ENCODE measurements at places on chromosomes 1 and 21. TPM values are rescaled to one million over a fixed set of nuclear protein-coding genes. Genes with fewer than 3 reads are reported as not detected.

CITED4 gene
- total RNA-seq: 72.3 TPM

DNA sequence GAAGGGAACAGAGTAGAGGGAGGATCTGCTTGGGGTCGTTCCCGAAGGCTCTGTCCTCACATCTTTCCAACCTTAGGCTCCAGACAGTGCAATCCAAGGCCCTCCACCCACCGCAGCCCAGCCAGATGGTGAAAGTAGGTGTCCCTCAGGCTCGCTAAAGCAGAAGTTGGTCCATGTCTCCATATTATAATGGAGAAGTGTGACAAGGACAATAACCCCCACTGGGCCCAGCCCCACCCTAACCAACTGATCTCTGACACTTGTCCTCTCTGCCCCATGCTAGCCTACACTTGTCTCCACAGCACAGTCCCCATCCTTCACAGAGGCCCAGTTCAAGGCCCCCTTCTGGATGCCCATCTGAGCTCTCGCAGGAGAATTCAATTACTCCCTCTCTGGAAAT lies 48.7 kb downstream of the DMAP1 start:
- no peak for DNase-seq

- peak; percentile 63 for DNase-seq
Observed at GRCh38 chr21:45140346-45140940, 66.1 kb downstream of the ADARB1 start.

DNA sequence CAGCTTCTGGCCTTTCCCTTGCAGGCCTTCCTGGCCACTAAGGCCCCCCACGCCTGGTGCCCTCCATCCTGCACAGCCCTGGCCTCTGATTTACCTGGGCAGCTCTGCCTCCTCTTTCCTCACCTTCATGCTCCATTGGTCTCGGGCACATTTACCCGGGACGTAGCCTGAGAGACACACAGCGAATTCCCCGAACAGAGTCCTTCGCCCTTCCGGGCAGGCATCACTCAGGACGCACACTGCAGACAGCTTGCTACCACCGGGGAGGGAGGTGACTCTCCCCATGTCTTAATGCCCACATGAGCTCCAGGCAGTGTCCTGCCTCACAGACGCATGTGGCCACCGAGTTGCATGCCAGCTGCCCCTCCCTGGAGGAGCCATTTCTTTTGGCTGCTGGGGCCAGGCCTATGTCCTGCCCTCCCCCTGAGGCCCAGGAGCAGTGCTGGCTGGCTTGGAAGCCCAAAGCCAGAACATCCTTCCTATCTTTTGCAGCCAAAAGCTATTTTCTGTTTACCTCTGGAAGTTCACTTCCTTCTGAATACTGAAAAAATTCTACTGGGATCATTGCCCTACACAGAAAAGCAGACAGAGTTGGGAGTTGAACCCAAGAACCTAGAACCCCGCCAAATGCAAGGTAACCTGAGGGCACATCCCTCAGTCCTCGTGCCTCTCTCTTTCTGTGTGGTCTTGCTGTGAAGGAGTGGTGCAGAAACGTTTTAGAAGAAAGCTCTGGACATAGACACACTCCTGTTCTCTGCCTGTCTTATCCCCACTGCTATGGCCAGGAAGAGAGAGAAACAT lies 209.5 kb downstream of the TOMM20 start:
- DNase-seq: no peak

DNA sequence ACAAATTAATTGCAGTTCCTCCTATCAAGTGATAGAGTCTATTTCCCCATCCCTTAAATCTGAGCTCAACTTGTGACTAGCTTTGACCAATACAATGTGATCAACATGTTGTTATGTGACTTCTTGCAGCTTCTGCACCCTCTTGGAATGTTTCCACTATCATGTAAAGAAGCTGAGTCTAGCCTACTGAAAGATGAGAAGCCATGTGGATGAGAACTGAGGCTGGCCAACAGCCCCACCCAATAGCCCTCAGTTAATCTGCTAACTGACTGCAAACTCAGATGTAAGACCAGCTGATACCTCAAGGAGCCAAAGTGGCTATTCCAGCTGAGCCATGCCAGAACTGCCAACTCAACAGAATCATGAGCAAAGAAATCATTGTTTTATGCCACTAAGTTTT lies 44.0 kb downstream of the LYST start:
- DNase-seq: no peak

DNA sequence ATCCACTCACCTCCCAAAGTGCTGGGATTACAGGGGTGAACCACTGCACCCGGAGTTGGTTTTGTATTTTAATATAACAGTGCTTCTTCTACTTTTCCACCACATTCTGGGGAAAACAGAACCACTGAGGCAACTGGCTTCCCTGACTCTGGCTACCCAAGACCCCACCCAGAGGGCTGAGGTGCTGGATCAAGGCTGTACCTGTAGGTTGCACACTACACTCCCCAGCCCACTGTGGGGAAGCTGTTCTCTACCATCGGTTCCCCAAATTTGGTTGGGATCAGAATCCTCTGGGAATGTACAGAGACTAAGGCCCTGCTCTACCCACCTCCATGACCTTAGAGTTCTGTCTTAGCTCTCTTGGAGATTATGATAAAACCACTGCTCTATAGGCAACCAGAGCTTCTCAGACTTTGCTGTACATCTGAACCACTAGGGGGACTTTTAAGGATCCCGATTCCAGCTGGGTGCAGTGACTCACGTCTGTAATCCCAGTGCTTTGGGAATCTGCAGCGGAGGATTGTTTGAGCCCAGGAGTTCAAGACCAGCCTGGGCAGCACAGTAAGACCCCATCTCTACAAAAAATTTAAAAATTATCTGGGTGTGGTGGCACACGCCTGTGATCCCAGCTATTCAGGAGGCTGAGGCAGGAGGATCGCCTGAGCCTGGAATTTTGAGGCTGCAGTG lies 51.6 kb downstream of the GNG4 start:
- no peak for DNase-seq

GRCh38 chr1:231750818-231751362 lies 124.3 kb downstream of the DISC1 start:
- no peak for DNase-seq

DNA sequence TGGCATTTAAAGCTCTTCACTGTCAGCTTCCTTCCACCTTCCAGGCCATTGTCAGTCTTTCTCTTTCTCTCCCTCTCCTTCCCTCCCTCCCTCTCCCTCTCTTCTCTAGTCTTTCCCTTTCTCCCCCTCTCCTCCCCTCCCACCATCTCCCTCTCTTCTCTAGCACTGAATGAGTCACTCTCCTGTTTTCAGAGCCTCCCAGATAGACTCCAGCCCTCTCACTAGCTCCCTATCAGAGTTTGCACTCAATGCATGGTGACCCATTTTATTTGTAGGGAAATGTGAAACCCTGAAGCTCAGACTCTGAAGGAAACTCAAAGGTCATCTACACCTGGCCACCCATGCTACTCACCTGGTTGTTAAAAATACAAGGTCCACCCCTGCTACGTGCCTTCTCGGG lies 4.4 kb upstream of the MATN1 start:
- no peak for DNase-seq

LDLRAD1 gene
- 0.55 TPM for total RNA-seq

- no peak for DNase-seq
Observed at GRCh38 chr1:147771226-147772125, 11.1 kb upstream of the GJA5 start.

SPEN gene
- total RNA-seq: 31.9 TPM

- DNase-seq: peak; percentile 58
Observed at GRCh38 chr1:224851210-224851847, 78.1 kb upstream of the DNAH14 start.

GRCh38 chr1:110337704-110338308 lies 1.4 kb upstream of the RBM15 start:
- peak; percentile 33 for DNase-seq

DNA sequence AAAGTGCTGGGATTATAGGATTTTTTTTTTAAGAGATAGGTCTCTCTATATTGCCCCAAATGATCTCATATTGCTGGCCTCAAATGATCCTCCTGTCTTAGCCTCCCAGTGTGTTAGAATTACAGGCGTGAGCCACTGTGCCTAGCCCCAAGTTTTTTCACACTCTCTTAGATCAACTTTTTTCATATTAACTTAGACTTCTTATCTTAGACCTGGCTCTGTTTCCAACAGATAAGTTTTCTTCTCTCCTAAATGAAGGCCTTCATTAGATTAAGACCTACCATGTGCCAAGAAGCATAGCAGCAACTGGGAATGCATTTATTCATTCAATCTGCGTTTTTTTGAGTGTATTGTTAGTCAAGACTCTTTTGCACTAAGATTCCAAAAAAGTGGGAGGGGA lies 20.2 kb upstream of the HTR1D start:
- no peak for DNase-seq

DNA sequence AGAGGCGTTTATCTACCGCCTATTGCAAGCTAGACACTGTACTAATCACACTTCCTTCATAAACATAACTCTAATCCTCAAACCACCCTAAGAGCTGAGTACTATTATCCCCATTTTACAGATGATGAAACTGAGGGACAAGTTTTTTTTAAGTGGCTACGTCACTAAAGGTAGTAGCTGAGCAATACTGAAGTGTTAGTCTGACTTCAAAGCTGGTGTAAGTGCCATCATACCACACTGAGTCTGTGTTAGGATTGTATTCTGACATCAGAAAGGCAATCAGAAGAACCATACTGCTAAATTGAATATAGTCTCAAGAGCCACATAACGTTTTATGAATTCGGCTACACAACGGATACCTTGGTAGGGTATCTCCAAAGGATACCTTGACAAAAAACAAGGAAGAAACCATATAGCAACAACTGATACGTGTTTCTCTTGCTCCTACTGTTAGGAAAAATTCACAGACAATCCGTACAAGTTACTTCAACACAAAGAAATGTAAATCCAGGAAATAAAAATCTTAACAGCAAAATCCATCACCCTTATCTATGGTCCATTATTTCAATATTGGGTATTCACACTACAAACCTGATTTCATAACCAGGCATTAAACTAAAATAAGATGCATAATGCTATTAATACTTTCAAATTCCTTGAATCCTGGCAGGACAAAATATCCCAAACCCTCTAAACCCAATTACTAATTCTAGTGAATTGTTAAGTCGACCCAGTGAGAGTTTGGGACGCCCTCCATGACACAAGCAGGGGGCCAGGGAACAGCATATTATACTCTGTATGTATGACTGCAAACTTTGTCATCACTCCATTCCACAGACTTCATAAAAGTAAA lies 1.6 kb downstream of the TP53BP2 start:
- DNase-seq: no peak

DNA sequence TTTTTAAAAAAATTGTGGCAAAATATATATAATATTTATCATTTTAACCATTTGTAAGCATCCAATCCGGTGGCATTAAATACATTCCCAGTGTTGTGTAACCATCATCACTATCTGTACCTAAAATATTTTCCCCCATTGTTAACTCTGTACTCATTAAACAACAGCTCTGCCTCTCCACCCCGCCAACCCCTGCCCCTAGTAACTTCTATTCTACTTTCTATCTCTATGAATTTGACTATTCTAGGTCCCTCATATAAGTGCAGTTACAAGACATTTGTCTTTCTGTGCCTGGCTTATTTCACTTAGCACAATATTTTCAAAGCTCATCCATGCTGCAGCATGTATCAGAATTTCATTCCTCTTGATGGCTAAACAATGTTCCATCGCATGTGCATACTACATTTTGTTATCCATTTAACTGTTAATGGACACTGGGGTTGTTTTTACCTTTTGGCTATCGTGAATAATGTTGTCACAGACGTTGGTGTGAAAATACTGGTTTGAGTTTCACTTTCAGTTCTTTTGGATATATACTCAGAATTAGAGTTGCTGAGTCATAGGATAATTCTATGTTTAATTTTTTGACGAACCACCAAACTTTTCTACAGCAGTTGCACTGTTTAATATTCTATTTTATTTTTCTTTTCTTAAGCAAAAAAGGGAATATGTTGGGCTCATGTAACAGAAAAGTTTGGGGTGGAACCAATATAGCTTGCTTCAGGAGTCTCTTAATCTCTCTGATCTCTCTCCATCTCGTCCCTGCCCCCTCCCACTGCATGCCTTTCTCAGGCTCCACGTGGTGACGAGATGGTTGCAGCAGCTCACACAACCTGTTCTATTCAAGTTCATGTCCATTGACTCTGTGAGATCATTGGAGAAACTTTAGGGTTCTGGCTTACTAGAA lies 25.2 kb upstream of the RCAN1 start:
- no peak for DNase-seq

DNA sequence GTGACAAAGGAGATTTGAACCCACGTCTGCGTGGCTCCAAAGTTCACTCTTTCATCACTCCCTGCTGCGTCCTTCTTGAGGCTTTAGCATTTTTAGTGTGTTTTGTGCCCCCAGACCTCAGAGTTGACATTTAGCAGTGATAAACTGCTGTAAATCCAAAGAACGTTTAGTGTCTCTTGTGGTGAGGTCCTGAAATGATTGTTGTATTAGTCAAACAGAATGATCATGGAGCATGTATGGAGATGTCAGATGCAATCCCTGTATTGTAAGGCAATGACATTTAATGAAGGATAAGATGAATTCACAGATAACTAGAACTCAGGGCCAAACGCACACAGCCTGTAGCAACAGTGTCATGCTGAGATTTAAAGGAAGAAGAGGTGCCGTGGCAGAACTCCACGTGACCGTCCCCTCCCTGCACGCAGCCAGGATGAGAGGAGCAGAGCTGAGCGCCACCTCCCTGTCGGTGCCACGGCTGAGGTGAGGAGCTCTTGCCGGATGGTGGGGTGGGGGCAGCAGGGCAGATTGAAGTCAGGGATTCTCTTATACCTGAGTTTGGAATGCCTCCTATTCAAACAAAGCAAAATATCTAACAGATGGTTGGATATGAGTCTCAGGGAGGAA lies 30.1 kb downstream of the NTPCR start:
- DNase-seq: peak; percentile 59

- no peak for DNase-seq
Observed at GRCh38 chr21:37784591-37785318, 131.5 kb downstream of the KCNJ6 start.

DNA sequence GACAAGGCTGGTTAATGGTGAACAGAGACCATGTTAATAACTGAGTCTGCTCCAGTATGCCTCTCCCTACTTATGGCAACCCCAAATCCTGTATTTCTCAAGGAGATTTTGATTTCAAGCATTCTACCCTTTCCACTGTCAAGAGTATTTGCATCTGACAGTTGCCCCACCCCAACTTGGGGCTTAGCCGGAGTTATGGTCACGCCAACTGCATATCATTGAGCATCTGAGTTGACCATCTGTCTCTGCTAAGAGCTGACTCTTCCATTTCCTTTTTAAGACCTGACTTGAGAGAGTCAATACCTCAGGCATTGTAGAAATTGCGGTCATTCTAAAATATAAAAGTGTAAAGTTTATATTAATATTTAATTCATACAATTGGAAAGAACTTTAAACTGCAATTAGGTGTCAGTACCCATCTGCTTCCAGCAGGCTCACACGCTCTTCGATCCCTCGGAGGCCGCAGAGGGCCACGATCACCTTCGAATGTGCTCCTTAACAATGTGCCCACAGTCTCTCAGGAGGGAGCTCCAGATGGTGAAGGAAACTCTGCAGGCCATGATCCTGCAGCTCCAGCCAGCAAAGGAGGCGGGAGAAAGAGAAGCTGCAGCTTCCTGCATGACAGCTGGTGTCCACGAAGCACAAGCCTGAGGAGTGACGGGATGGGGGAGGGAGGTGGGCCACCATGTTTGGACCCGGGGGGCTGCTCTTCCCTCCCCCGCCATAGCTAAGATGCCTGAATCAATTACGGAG lies 409.8 kb downstream of the DISC1 start:
- DNase-seq: no peak

Data from prostate gland (tissue), 2 donors.